ENCODE measurements at places on chromosomes 1 and 21. TPM values are rescaled to one million over a fixed set of nuclear protein-coding genes. Genes with fewer than 3 reads are reported as not detected.

Gene PCNX2
- polyA plus RNA-seq = 11.7 TPM

Gene CDA
- polyA plus RNA-seq = not detected

DNA sequence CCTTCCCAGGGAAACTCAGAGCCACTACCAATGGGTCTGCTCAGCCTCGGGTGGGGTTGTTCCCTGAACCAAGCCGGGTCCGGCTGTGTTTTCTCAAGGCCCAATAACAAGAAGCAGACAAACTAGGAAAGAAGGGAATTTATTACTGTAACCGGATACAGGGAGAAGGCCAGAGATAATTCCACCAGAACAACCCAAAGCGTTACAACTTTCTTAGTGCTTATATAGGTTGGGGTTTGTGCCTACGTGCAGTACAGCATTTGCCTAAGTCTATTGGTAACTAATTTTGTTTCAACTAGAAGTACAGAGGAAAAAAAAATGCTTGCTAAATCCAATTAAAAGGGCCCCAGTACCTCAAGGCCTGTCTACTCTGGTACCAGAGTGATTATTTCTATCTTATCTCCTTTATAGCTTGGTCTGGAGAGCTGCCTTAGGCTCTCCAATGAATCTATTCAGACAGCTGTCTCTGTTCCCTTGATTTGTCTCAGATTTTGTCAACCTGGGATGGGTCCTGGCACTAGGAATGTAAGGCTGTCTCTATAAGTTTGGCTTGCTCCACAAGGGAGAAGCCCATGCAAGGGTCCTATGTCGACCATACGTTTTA is 57.3 kb upstream of the CCDC190 start:
- H3K4me1 ChIP-seq = no peaks in the 10 kb centered on the region
- H3K4me3 ChIP-seq = no peak overlapping the region
- no peak overlapping the region for H3K27ac ChIP-seq
- H3K36me3 ChIP-seq = no peaks in the 10 kb centered on the region

DNA sequence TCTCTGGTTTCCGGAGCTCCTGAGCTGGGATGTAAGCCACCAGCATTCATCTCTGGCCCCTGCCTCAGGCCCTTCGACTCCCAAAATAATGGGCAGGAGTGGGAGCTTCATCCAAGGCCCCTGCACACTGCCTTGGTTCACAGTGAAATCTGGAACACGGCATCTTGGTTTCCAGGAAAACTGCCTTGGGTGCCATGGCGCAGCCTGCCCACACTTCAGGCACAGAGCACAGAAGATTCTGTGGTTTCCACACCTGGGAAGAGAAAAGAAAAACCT is 48.8 kb upstream of the POFUT2 start:
- no peak for DNase-seq
- no peak overlapping the region for H3K4me3 ChIP-seq
- no peaks in the 10 kb centered on the region for H3K27me3 ChIP-seq
- H3K4me1 ChIP-seq = no peaks in the 10 kb centered on the region

DNA sequence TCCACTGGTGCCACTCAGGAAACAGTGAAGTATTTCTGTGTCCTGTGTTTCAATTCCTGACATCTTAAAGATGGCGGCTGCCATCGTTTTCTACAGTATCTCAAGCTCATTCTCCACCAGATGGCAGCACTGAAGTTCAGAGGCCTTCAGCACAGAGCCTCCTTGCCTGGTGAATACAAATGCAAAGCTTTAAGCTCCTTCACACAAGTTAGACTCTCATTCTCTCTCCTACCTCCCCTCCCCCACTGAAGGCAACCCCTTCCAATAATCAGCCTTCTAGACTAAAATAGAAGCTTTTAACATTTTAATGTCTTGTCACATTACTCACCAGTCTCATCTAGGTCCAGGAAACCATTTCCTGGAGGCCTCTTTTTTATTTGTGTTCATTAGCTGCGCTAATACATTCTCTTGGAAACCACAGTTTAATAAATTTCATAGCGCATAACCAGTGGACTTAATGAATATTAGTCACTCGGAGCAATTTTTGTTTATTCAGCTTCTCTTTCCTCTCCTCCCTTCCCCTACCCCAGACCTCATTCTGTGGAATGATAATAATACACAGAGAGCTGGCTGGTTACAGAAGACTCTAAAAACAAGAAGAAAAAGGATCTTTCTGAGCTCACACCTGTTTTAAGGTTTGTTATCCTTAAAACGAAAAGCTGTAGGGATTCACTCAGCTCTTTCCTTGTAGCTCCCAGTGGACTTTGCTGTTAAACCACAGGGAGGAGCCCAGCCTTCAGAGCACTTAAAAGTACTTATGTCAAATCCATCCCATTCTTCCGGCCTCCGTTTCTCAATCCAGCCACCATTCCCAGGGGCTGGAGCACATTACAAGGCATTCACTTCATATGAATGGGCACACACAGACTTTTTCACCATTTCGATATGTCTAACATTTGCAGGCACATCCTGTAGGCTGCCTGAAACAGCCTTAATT is 384.9 kb downstream of the HLX start:
- no peaks in the 10 kb centered on the region for H3K36me3 ChIP-seq
- H3K4me1 ChIP-seq = no peaks in the 10 kb centered on the region
- no peak overlapping the region for H3K4me3 ChIP-seq
- H3K27ac ChIP-seq = no peak overlapping the region

- no peaks in the 10 kb centered on the region for H3K27me3 ChIP-seq
- H3K4me3 ChIP-seq = no peak overlapping the region
- H3K36me3 ChIP-seq = no peaks in the 10 kb centered on the region
- no peak for DNase-seq
Measured at GRCh38 chr1:8641377-8641997, 176.0 kb downstream of the RERE start.
